Stimulated activated CD4-positive, alpha-beta T cell treated with anti-CD3 and anti-CD28 coated beads, TNF-alpha, amount 100 ng/mL, for 48 hours (primary cell): ENCODE measurements at places on chromosomes 6 and 20.

GRCh38 chr6:17311595-17312311, 30.6 kb downstream of the RBM24 start:
- DNase-seq = no peak

- DNase-seq = no peak
Measured at GRCh38 chr6:126388104-126388598, 48.2 kb downstream of the CENPW start.

DNA sequence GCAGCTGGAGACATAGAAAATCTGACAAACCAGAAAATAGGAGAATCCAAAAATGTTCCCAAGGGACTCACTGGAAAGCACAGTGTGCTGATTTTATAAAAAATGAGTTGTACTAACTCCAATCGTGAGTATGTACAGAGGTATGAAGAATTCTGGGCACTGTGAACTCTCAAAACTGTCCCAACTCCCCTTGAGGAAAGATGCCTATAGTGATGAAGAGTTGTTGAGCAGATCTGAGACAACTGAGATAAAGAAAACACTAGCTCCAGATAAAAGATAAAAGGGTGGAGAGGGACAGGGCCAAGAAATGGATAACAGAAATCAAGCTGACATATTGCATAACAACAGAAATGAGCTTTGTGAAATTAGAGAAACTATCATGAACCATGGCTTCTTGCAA, 481.4 kb downstream of the MAFB start:
- DNase-seq = no peak

DNA sequence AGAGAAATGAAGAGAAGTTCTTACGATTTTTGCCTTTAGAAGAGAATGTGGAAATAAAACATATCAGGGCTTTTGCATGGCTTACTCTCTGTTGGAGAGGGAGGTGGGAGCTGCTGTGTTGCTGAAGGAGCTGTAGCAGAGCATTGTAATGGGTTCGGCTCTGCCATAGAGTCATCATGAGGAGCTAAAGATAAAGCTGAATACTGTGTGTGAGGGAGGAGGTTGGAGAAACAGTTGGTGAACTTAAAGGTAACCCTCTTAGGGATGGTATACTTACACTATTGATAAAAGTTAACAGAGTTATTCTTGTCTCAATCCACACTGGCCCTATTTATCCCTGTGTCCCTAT, 34.8 kb downstream of the CTNNBL1 start:
- DNase-seq = no peak

DNA sequence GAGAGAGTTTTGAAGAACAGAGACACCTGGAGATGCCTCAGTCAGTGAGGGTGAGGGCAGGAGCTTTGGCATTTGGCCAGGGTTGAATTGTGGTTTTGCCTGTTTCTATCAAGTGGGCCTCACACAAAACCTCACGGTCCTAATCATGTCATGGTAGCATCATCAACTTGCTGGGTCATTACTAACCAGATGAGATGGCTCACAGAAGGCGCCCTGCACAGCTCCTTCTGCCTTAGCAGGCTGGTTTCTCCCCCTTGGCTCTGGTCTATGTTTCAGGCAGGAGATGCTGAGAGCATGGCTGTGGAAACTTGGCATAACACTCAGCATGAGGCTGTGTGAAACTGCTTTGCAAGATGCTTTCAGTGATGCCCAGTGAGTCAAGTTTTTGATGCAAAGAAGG, 99.3 kb downstream of the LRRC1 start:
- peak; percentile 51 for DNase-seq

- DNase-seq = no peak
Measured at GRCh38 chr20:39523405-39523804, 561.3 kb downstream of the DHX35 start.

DNA sequence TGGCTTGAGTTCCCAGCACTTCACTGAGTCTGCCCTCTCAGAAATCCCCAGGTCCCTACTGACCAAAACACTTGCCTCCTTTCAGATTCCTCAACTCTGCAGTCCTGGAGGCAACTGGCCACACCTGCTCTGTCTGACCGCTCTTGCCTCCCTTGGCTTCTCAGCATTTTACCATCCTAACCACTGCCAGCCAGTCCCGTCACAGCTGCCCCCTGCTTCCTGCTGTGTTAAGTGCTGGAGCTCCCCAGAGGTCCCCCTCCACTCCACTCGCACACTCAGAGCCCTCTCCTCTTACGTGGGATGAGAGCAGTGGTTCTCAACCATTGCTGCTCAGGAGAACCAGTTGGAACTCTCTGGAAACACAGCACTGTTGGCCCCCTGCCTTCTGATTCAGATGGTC, 20.5 kb downstream of the ADAT2 start:
- DNase-seq = no peak

- no peak for DNase-seq
Measured at GRCh38 chr20:63116412-63117106, 99.4 kb downstream of the YTHDF1 start.

- no peak for DNase-seq
Measured at GRCh38 chr20:22582386-22582963, 1.9 kb downstream of the FOXA2 start.

- DNase-seq = no peak
Measured at GRCh38 chr6:167704396-167704901, 122.3 kb upstream of the AFDN start.

DNA sequence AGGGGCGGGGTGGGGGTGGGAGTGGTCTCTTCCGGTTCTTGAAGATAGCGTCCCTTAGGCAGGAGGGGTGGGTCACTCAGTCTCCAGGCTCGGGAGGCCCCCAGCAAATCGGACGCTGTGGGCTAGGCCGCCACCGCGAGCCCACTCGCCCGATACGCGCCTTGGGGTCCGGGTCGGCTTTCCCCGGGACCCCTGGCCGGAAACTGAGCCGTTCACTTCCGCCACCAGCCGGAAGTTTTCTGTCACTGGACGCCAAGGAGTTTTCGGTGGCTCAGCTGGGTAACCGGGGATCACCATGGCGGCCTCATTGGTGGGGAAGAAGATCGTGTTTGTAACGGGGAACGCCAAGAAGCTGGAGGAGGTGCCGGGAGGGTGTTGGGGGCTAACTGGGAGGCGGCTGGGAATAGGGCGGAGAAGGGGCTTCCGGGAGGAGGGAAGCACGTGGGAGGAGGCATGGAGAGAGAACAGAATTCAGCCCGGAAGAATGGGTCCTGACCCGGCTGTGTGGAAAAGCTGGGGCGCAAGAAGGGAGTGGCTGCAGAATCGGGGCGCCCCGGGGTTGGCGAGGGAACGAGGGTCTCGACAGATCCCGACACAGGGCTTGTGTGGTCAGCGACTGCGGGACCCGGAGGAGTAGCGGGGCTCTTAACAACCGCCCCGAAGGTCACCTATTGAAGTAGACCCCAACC, at the start of gene ITPA:
Gene ITPA (plus strand): TSS at position 242 of the 689 bp plus-strand sequence. CDS start 54 bp downstream, at position 296.
- DNase-seq = peak; percentile 34
